ENCODE measurements at places on chromosomes 12 and 14.
A peak's percentile ranks its signal among the peaks of the same experiment; 100 is the strongest.

- no peak for DNase-seq
Observed at GRCh38 chr12:41485203-41485602, 297.1 kb downstream of the PDZRN4 start.

GRCh38 chr14:69027242-69027913 lies 48.3 kb upstream of the ACTN1 start:
- no peak for DNase-seq

GRCh38 chr12:92785563-92785950 lies 82.8 kb downstream of the PLEKHG7 start:
- DNase-seq, result no peak

- DNase-seq, result no peak
Observed at GRCh38 chr12:128155571-128155970, 111.4 kb upstream of the TMEM132C start.

DNA sequence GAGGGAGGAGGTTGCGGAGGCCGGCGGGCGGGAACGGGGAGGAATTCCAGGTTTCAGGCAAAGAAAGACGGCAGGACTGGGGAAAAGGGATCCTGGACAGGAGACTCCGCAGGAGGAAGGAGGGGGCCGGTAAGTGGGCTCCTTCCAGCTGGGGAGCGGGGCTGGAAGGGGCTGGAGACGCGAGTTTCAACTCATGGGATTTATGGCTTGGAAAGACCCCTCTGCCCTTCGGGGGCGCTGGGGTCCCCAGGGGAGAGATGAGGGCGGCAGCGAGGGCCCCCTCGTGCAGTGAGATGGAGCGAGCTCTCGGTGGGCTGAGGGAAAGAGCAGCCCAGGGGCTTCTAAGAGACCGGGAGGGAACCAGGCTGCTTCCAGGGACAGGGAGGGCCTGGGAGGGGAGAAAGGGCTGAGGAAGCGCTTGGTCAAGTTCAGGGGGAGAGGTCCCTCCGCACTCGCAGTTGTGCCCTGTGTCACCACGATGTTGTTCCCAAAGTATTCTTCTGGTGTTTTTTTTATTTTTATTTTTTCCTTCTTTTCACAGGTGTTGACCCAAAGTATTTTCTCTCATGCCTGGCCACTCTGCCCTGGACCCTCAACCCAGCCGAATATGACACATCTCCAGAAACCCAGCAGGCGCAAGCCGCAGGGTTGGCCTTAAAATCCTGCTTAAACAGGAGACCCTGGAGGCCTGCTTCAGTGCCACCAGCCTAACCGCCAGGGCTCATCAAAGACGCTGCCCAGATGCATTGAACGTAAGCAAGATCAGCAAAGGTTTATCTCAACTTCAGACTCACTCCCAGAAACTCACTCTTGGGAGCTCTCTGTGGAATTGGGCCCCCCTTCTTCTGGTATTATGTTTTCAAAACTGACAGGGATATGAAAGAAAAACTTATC lies 16.1 kb downstream of the TNFAIP2 start:
- no peak for DNase-seq

DNA sequence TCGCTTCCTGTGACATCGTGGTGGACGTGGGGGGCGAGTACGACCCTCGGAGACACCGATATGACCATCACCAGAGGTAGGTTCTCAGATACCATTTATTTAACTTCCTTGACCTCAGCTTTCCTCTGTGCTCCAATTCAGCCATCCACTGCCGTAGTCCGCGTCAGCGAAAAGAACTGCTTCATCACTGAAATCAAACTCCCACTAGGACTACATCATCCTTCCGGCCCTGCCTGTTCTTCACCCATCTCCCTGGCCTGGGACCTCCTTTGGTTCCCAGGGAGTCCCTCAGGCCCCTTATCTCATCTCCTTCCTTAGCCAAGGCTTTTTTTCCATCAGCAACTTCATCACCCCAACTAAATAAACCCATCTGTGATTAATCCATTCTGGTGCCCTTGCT lies 692 bp downstream of the MYG1 start:
- no peak for DNase-seq

DNA sequence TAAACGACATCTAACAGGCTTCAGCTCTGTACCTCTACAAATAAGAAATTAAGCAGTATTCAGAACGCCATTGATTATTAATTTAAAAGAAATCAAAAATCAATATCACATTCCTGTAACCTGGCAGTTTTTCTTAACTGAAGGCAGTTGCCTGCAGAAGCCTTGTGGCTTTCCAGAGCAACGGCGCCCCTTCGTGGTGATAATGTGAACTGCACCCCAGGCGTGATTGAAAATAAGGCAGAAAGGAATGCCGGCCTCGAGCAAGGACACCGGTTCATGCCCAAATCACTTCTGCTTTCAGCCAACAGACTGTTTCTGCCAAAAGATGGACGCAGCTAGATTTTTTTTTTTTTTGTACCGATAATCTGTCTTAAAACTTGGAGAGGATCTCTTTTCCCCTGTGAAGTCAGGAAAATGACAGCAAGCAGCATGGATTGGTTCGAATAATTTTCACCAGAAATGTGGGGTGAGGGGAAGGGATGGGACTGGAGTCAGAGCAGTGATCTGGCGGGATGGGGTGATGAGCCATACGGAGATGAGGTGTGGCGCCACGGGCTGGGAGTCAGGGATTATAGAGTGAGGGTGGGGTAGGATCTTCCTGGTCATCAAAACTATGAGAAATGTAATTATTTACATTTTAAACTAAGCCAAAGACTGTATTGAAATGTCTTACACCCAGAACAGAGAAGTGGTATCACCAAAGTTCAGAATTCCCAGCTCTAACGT lies 473.0 kb downstream of the DPF3 start:
- peak; percentile 44 for DNase-seq

DNA sequence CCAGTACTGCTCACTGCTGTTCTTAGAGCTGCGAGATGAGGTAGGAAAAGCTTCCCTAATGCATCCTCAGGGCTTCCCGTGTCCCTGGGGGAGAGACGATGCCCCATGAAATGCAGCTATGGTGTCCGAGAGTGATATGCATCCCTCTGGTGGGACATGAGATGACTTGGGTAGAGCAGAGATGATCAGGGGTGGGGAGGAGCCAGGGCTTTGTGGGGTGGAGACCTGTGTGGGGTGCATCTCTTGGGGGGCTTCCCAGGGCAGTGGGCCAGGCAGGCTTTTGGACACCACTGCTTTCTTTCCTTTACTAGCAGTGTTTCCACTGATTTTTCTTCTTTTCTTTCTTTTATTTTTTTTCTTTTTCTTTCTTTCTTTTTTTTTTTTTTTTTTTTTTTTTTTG lies 147.3 kb downstream of the ADGRD1 start:
- no peak for DNase-seq

- no peak for DNase-seq
Observed at GRCh38 chr14:67517083-67517482, 16.0 kb upstream of the PLEKHH1 start.

GRCh38 chr14:65478596-65478995 lies 66.1 kb downstream of the FUT8 start:
- DNase-seq, result no peak

GRCh38 chr14:101030586-101030985 lies 127.1 kb upstream of the RTL1 start:
- no peak for DNase-seq

GRCh38 chr12:75884465-75884985 lies 147.1 kb downstream of the PHLDA1 start:
- DNase-seq, result no peak

DNA sequence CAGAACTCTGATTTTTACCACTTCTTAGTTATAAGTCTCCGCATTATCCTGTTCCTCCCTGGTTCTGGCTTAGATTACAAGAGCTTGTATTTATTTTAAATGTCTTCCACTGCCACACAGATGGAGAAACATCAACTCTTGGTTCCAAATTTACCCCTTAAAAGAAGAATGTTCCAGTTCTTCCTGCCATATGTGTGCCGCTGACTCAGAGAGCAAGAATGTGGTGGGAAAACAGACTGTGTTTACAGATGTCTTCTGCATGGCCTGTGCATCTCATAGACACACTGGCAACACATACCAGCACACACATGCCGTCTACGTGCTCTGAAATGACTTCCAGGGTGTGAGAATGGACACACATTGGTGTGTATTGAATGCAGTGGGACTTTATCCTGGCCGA lies 383.0 kb downstream of the LRIG3 start:
- no peak for DNase-seq

DNA sequence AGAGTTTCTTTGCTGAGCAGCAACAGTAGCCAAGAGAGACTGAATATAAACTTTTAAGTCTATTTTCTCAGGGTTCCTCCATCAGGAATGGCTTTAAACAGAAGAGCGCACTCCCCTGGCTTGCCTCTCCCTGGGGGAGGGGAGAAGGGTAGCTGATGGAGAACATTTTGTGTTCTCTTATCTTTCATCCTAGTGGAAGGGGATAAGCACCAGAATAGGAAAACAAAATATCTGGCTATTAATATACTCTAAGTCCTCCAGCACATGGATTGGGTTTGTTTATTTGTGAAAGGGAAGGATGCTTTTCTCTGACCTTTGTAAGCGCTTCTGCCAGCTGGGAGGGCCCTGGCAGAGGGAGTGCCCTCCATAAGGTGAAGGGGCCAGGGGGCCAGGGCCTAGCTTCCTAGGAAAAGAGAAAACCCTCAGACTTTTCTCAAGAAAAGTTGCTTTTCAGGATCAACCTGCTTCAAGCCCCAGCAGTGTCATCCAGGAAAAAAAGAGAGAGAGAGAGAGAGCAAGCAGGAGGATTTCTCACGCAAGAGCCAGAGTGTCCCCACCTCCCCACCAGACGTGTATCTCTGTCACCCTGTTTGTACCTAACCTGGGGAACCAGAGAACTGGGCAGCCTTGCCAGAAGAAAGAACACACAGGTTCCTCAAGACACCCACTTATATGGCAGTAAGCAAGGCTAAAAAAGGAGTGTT lies 34.3 kb upstream of the ATP2A2 start:
- DNase-seq, result no peak

- no peak for DNase-seq
Observed at GRCh38 chr12:32379667-32380066, 19.7 kb upstream of the FGD4 start.

- no peak for DNase-seq
Observed at GRCh38 chr12:86826051-86826450, 569.9 kb upstream of the MGAT4C start.

Measured in SK-N-MC (cell line).